ENCODE measurements at places on chromosomes 1 and 21.
A peak's percentile ranks its signal among the peaks of the same experiment; 100 is the strongest.

GRCh38 chr21:39471598-39471997 lies 19.8 kb downstream of the SH3BGR start:
- no peak for DNase-seq

GRCh38 chr1:52558941-52559340 lies 6.0 kb upstream of the TUT4 start:
- DNase-seq: no peak

DNA sequence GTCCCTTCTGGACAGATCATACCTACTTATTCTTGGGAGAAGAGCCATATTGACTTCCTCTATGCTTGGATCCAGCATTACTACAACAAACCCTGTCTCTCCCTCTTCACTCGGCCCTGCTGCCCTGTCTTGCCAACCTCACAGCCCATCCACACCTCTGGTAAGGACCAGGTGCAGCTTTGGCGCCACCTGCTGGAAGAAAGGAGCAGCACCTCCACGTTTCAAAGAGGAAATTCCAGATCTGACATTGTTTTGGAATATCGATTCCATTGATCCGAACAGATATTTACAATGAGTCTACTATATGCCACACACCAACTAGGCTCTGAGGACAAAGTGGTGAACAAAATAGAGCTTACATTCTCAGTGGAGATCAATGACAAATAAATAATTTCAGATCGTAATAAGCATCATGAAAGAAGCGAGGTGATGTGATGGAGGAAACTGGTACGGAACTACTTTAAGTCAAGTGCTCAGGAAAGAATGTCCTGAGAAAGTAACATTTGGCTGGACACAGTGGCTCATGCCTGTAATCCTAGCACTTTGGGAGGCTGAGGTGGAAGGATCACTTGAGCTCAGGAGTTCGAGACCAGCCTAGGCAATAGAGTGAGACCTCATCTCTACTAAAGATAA lies 18.7 kb downstream of the MFSD2A start:
- DNase-seq: peak; percentile 44

- DNase-seq: no peak
Measured at GRCh38 chr1:20821466-20821865, 34.4 kb upstream of the HP1BP3 start.

DNA sequence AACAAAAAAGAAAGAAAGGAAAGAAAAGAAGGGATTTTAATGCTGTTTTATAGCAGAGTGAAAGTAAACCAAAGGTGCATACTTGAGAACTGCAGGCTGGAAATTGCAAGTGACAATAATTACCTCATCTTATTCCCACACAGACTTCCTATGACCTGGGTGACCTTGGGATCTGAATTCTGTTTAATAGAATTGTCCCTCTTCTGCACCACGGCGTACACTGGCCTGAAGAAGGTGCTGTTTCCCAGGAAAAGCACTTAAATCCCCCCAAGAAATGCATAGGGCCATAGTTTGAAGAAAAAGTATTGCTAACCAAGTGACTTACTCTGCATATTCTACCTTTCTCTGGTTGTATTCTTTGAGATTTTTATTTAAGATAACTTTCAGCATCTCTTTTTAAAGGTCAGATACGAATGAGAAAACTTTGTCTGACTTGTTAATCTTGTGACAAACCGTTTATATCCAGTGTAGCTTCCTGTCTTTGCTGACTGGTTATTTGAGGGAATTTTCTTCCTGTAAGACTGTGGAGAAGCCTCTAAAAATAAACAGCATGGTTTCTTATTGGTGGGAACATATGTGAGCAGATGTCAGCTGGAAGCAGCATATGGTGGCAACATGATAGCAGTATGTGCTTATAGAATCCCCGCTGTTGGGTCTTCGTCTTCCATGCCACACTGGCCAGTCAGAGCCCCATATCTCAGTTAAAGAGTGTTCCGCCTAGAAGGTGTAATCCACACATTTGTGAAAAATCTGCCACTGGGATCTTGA lies 16.3 kb downstream of the TGFB2 start:
- no peak for DNase-seq

- no peak for DNase-seq
Measured at GRCh38 chr1:33294071-33295010, 26.6 kb downstream of the A3GALT2 start.

- no peak for DNase-seq
Measured at GRCh38 chr1:199490769-199491527, 536.6 kb upstream of the NR5A2 start.

DNA sequence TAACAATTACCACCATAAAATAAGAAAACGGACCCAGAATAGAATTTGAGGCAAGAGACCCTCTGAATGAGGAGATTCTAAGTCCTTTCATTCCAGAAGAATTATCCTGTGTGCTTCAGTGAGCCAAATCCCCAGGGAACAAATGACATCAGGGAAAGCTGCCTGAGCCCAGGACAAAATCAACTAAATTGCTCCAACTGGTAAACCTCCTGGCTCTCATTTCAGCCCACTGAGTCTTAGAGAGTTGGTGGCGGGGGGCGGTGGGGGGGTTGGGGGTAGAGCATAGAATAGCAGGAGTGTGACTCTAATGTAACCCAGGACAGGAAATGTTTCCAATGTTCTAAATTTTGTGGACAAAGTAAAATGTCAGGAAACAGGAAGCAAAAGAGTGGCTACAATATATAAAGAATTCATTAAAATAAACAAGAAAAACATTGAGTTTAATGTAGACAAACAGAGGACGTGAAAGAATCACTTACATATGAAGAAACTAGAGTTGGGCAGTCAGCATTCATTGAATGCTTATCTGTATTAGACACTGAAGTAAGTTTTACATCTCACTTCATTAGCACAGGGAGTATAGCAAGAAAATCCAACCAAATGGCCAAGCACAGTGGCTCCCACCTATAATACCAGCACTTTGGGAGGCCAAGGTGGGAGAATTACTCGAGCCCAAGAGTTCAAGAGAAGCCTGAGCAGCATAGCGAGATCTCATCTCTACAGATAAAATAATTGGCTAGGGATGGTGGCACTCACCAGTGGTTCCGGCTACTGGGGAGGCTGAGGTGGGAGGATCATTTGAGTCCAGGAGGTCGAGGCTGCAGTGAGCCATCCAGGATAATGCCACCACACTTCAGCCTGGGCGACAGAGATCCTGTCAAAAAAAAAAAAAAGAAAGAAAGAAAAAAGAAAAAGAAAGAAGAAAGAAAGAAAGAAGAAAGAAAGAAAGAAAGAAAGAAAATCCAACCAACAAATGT lies 75.1 kb downstream of the DHRS3 start:
- no peak for DNase-seq

DNA sequence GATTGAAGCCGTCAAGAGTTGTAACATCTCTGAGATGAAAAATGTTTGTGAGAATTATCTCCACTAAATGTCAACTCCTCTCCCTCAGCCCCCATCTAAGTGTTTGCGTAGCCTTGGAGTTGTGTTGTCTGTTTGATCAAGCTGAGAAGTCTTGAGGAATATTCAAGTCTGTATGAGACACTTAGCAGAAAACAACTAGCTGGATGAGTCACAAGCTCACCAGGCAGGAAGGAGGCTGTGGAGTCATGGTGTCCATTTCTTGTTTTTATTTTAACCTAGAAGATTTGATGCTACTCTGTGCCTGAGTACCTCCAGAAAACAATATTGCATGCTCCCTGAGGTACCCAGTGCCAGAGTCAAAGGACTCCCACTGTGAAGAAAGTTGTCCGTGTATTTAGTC lies 211.6 kb upstream of the PLXNA2 start:
- no peak for DNase-seq

DNA sequence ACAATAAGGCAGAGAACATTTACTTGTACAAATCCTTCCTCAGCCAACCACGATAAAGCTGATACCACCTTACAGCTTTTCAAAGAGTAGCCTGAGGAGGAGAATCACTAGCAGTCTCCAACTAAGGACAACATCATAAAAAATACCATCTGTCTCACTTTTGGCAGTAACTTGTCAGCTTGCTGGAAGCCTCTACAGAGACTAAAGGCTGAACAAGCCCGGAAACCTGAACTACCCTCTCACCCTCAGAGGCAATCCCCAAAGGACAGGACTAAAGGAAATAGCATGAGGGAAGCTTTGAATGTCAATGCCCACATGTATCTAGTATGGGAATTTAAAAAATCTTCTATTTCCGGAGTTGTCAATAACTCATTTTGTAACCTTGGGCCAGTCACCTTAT lies 10.6 kb downstream of the SRSF4 start:
- no peak for DNase-seq

GRCh38 chr1:233879841-233880240 lies 24.6 kb upstream of the SLC35F3 start:
- no peak for DNase-seq

DNA sequence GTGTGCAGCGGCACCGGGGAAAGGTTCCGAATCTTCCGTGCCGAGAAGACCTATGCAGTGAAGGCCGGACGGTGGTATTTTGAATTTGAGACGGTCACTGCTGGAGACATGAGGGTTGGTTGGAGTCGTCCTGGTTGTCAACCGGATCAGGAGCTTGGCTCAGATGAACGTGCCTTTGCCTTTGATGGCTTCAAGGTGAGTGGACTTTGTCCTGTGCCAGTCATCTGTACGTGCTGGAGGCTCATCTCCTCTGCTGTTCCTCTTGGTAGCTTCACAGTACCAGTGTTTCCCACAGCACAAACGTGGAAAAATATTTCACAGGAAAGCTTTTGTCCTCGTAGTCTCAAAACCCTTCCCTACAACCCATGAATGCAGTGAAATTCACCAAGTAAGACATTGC lies 324.1 kb downstream of the ZP4 start:
- DNase-seq: no peak

DNA sequence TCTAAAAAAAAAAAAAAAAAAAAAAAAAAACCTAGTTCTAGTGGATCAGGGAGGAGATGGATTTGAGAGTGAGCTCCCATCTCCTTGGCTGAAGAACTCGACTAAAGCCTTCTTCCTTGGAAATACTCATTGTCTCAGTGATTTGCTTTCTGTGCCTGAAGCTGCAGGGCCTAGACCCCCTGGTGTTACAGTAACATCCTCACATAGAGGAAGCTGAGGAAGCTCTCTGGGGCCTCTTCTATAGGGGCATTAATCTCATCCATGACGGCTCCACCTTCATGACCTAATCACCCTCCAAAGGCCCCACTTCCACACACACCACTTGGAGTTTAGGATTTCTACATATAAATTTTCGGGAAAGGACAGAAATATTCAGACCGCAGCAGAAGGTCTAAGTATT lies 95.9 kb upstream of the ETS2 start:
- DNase-seq: no peak

GRCh38 chr1:167752219-167752985 lies 30.6 kb downstream of the MPZL1 start:
- no peak for DNase-seq

GRCh38 chr1:54287801-54288211 lies 87.8 kb downstream of the MRPL37 start:
- DNase-seq: no peak

- DNase-seq: no peak
Measured at GRCh38 chr1:81802457-81802706, 1.6 kb downstream of the ADGRL2 start.

DNA sequence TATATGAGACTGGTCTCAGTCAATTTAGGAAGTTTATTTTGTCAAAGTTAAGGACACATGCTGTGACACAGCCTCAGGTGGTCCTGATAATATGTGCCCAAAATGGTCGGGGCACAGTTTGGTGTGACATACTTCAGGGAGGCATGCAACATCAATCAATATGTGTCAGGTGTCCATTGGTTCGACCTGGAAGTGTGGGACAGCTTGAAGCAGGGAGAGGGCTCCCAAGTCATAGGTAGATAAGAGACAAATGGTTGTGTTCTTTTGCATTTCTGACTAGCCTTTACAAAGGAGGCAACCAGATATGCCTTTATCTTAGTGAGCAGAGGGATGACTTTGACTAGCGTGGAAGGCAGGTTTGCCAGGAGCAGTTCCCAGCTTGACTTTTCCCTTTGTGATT lies 4.5 kb upstream of the ERVH48-1 start:
- DNase-seq: no peak

GRCh38 chr1:239997515-239998311 lies 94.0 kb upstream of the FMN2 start:
- DNase-seq: no peak

DNA sequence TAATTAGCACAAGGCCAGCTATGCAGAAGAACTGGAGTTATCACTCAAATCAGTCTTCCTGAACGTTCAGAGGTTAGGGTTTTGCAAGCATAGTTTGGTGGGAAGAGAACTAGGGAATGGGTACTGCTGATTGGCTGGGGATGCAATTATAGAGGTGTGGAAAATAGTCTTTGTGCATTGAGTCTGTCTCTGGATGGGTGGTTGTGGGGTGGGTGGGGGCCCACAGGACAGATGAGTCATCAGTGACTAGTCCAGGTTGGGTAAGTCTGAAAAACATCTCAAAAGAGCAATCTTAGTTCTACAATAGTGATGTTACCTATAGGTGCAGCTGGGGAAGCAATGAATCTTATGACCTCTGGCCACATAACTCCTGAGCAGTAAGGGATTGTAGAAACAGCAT lies 89.7 kb upstream of the HMCN1 start:
- no peak for DNase-seq
